ENCODE measurements at places on chromosomes 16 and 17.

DNA sequence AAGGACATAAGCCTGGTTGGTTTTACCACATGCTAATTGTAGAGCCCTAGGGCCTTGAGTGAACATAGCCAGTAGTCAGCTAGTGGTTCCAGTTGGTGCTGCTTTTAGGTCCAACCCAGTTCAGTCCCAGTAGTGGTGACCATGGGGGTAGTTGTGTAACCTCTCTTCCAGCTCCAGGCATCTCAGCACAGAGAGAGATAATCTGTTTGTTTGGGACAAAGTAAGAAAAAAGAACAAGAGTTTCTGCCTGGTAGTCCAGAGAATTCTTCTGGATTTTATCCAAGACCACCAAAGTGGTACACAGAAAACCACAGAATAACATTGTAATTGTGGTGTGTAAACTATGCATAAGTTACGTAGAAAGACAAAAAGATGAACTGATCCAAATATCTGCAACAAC, 5.2 kb upstream of the CCL13 start:
- DNase-seq = no peak

GRCh38 chr17:80060644-80061043, 24.2 kb downstream of the CCDC40 start:
- DNase-seq = no peak

GRCh38 chr17:75832164-75832651, 12.0 kb downstream of the UNC13D start:
- peak; percentile 60 for DNase-seq

DNA sequence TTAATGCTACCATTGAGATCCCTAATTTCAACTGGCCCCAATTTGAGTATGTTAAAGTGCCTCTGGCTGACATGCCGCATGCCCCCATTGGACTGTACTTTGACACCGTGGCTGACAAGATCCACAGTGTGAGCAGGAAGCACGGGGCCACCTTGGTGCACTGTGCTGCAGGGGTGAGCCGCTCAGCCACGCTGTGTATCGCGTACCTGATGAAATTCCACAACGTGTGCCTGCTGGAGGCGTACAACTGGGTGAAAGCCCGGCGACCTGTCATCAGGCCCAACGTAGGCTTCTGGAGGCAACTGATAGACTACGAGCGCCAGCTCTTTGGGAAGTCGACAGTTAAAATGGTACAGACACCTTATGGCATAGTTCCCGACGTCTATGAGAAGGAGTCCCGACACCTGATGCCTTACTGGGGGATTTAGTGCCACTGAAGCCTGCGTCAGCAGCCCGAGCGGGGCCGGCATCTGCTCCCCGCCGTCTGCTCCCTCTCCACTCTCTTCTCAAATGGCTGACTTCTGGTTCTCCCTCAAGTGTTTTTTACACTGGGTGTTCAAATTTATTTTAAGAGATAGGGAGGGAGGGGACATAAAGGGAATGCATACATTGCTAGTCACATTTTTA, 22.9 kb downstream of the DUSP14 start:
- no peak for DNase-seq

DNA sequence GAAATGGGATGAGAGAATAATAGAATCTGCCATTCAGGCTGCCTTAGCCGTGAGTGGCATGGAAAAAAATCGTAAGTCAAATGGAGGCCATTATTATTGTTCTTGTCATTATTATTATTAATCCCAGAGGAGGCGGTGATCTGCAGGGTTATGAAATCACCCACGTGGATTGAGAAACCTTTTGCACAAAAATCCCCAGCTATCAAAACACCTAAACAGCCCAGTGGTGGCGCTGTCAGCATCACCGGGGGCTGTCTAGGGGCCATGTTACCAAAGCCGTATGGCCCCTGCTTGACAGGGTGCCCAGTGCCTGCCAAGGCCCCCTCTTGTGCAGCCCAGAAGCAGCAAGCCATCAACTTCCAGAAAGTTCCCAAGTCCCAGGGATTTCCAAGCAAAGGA, 25.2 kb downstream of the CNGB1 start:
- DNase-seq = no peak

GRCh38 chr16:369275-369865, 968 bp downstream of the MRPL28 start:
- no peak for DNase-seq

GRCh38 chr16:4378161-4378666, 6.6 kb downstream of the VASN start:
- no peak for DNase-seq

DNA sequence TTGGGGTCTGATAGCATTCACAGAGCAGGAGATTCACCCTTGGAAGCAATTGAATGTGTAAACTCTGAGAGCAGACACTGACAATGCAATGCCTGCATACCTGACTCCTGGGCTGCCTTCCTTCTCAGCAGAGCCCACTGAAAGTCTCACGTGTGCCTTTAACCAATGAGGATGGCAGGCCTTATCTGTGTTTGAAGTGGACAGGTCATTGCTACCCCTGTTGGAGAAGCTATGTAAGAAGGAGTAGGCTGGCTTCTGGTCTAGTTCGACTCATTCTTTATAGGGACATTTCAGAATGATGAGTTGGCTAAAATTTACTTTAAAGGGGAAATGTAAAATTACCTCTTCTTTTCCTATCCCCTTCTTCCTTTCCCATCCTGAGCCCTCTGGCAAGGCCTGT, 446.3 kb downstream of the SLC39A11 start:
- no peak for DNase-seq

DNA sequence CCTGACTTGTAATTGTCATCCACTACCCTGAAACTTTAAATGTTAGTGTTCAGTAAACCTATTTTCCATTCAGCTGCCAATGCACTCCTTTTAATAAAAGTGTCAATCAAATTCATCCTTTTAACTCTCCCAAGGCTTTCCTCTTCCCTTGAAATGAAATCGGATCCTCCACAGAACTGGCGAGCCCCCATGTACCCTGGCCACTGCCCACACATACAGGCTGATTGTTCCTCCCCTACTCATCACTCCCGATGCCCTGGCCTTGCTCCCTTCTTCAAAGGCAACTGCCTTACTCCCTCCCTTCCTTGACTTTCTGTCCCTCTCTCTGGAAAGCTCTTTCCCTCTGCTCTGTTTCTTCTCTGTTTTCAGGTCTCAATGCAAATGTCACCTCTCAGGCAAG, 7.6 kb downstream of the KRT33A start:
- DNase-seq = no peak

DNA sequence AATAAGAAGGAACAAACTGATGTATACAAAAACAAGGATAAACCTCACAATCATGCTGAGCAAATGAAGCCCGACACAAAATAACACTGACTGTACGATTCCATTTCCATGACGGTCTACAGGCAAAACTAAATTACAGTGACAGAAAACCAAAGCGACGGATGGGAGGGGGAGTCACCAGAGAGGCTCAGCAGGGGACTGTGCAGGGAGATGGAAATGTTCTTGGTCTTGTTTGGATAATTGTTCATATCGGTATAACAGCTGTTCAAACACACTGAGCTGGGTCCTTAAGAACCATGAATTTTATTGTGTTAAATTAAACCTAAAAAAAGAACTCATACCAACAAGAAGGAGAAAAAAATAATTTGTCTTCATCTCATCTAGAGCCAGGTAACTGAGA, 97.8 kb downstream of the NXN start:
- no peak for DNase-seq

DNA sequence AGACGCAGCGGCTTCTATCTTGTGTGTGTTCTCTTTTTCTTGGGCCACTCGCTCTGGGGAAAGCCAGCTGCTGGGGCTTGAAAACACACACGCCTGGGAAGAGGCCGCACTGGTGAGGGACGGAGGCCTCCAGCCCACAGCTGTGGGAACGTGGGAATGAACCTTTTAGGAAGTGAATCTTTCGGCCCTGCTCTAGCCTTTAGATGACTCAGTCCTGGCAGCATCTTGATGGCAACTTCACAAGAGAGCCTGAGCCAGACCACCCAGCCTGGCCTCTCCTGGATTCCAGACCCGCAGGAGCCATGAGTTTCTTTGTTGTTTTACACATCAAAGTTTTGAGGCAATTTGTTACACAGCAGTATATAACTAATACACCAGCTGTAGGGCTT, 2.2 kb upstream of the PDPK1 start:
- no peak for DNase-seq

- DNase-seq = no peak
These were observed 13.7 kb downstream of the CLCN7 start for GRCh38 chr16:1461146-1461545.

DNA sequence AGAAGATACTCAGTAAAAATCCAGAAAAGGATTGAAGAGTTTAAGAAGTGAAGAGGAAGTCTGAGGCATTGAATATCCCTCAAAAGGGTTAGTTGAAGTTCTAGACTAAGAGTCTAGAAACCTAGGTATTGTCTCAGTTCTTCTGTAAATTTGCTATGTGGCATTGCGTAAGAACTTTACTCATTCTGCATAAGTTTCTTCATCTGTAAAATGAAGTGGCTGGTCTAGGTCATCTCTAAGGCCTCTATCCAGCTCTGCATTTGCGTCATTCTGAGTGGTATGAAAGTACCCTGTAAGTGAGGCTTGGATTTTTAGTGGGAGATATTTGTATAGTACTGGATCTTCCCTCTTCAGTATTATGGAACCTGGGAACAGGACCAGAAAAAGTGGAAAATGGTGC, 130.2 kb downstream of the MYO1D start:
- no peak for DNase-seq

- DNase-seq = no peak
These were observed 12.0 kb downstream of the AXIN1 start for GRCh38 chr16:340370-341091.

GRCh38 chr16:75080205-75081029, 36.2 kb downstream of the LDHD start:
- no peak for DNase-seq

DNA sequence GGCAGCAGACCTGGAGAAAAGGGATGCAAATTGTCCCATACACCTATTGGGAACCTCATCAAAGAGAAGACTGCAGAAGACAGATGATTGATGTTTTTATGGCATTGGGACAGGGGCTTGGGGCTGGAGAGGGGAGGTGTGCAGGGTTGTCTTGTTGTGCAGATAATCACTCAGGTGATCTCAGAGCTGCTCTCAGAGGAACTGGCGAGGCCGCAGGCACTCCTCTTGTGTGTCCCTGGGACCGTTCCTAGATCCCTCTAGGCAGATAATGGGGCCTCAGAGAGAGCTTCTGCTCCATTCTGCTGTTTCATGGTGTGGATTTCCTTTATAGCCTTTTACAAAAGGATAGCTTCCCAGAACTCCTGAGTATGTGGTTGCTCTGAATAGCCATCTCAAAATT, 1.6 kb downstream of the RNF213 start:
- no peak for DNase-seq

DNA sequence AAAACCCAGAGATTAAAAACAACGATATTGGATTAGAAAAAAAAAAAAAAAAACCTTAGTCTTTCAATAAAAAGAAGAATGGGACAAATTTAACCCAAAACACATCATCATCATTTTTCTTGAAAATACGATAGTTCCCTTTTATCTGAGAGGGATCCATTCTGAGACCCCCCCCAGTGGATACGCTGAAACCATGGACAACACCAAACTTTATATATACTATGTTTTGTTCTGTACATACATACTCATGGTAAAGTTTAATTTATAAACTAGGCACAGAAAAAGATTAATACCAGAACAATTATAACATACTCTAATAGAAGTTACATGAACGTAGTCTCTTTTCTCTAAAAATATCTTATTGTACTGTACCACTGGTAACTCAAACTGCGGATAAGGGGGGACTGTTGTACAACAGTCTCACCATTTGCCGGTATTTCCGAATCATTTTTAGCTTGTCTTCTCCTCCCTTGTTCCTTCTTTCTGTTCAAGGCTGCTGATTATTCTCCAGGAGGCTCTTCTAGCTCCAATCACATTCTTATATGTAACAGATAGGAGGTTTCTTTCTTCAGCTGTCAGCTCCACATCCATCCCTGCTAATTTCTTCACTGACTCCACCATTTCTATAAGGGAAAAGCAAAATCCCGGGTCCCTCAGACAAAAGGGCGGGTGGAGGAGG, 37.0 kb downstream of the RNF135 start:
- no peak for DNase-seq

GRCh38 chr16:4381072-4381934, 9.7 kb downstream of the VASN start:
- DNase-seq = no peak

DNA sequence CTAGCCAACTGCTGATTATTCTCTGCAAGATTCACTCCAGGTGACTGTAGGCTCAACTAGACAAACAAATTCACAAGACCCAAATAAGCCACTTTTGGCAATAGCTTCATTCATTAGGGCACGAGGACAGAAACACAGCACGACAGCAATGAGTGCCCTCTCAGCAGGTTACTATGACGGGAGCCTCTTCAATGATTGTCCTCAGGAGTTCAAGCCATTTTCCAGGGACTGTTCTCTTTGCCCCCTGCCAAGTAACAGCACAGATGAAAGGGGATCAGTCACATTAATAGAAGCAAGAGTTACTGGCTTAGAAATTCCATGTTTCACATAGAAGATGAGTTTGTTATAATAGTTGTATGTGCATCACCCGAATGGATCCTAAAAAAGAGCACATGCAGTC, 712.2 kb downstream of the CDH8 start:
- no peak for DNase-seq

DNA sequence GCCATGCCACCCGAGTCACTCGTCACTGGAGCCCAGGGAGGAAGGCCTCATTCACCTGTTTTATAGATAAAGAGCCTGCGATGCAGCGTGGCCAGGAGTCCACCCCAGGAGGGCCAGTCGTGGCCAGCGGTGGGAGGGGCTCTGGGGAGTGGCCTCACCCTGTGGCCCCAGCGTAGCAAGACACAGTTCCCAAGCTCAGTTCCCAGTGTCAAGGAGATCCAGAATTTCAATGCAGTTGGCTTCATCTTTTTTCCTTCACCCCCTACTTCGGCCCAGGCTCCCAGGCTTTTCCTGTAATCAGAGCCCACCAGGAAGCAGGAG, 84.0 kb downstream of the ABR start:
- no peak for DNase-seq

DNA sequence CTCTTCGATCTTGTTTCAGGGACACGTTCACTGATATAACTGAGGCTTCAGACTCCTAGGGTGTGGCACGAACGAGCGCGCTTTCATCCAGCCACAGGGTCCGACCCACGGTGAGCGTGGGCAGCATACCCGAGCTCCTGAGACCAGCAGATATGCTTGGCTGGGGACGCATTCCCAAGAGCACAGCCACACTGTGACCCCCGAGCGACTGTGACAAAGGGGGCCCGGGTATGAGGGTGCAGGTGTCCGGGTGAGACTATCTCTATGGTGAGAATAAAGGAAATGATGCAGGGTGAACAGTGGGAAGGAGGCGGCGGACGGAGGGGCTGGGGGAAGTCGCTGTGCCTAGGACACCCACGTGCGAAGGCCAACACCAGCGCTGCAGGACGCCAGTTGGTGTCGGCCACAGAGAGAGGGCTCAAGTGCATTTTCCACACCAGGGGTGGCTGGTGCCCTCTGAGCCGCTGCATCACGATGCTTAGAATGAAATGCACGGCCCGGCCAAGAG, 17.6 kb downstream of the RPH3AL start:
- DNase-seq = no peak

DNA sequence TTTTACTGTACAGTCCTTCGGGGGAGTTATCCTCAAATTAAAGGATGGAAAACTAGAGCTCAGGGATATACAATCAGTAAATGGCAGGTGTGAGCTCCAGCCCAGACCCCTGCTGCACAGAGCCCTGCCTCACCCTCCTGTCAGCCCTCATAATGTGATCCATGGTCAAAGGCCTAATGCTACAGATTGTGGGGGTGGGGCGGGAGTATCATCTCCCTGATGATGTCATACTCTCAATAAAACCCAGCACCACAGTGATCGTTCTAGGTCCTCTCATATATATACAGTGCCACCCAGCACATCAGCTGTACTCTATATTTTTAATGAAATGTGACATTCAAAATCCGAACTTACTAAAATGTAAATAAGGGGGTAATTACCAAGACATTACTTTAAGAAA, 61.5 kb downstream of the SLC39A11 start:
- DNase-seq = no peak

- DNase-seq = no peak
These were observed 9.1 kb upstream of the MMD start for GRCh38 chr17:55430541-55431288.

Data from CD4-positive, alpha-beta T cell treated with Interleukin-2 at 100 ng/mL for 4 hours (primary cell).